ENCODE measurements at places on chromosomes 4 and X.

DNA sequence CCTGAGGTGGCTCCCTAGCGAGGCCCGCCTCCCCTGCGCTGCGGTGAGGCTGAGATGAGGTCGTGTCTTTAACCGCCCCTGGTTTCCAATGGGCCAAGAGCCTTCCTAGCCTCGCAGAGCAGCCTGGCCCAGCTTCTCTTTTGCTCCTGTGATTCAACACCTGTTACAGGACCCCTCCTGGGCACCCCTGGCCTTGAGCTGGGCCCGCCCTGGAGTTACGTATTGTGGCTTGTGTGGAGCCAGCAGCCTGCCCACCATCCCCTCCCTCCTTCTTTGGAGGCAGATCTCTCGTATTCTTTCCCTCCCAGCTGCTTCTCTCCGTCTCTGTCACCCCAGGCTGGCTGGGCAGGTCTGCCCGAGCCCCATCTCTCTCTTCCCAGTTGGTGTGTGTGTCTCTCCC lies 19.3 kb upstream of the UBA1 start:
- no peak for DNase-seq

- DNase-seq: peak; percentile 3
These were observed 100.7 kb downstream of the SYNPO2 start for GRCh38 chr4:118989098-118990080.

- no peak for DNase-seq
These were observed 165.5 kb downstream of the KLF8 start for GRCh38 chrX:56397636-56398035.

- peak; percentile 64 for DNase-seq
These were observed 554 bp downstream of the PCDH7 start for GRCh38 chr4:30720661-30721184.

DNA sequence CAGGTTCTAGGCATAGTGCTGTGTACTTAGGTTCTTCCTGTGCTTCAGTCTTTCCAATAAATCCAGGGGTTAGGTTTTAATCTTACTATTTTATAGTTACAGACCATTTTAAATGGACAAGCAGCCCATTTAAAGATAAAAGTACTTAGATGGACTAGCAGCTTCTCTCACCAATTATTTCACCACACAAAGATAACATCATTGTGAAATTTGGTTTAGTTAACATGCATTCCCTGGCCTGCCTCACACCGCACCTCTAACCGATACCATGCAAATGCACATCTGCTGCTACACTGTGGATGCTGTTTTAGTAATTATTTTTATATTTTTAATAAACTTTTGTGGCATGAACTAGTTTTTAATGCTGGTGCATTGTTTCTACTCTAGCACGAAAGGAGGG lies 252.6 kb downstream of the RAPGEF2 start:
- DNase-seq: no peak

GRCh38 chr4:29581457-29581856 lies 1138.7 kb upstream of the PCDH7 start:
- peak; percentile 45 for DNase-seq
